ENCODE measurements at places on chromosomes 2 and 18. TPM values are rescaled to one million over a fixed set of nuclear protein-coding genes. Genes with fewer than 3 reads are reported as not detected.
A peak's percentile ranks its signal among the peaks of the same experiment; 100 is the strongest.

DNA sequence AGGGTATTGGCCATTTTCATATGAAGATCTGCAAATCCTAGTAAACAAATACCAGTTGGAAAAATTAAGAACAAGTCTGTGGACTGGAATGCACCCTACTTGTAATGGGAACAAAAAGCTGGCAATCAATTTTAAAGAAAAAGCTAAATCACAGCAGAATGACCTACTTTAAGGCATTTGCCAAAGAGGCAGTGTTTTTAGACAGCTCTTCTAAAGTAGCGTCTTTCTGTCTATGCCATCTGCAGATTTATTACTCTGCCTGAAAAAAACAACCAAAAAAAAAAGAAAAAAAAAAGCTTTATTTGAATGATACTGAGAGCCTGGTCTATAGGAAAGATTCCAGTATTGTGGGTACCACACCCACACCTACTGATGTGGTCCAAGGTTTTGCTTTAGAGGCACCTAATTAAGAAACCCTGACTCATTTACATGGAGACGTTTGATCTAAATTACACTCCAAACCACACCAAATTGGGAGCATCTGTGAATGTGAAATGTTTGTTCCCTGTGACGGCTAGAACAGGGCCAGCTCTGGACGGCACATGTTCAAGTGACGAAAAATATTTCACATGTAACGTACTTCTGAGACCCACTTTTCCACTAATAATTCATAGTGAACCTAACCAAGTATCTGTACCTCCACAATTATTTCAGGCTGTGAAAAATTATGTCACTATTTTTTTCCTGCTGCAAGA, 597.1 kb downstream of the ARHGAP15 start:
- no peaks in the 10 kb centered on the region for H3K27me3 ChIP-seq
- H3K4me1 ChIP-seq = peaks cover 59% of the 10 kb centered on the region
- no peak for DNase-seq
- peaks cover 10% of the 10 kb centered on the region for H3K36me3 ChIP-seq

DNA sequence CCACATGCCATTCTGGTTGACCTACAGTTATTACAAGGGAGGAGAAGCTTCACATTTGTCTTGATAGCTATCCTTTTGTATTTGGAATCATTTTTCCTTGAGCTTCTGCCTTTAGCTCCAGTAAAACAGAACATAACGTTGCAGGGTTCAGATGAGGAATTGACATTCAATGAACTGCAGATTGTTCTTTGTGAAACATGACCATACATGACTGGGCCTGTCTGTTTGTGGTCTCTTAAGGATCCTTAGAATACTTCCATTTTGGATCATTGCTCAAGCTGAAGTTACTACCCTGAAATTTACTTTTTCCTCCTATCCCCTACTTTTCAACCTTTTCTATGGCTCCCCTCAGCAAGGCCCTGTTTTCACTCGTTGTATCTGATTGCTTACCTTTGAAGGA, 1281.7 kb upstream of the CELF4 start:
- no peak overlapping the region for H3K27ac ChIP-seq
- no peak for DNase-seq
- no peaks in the 10 kb centered on the region for H3K27me3 ChIP-seq

DNA sequence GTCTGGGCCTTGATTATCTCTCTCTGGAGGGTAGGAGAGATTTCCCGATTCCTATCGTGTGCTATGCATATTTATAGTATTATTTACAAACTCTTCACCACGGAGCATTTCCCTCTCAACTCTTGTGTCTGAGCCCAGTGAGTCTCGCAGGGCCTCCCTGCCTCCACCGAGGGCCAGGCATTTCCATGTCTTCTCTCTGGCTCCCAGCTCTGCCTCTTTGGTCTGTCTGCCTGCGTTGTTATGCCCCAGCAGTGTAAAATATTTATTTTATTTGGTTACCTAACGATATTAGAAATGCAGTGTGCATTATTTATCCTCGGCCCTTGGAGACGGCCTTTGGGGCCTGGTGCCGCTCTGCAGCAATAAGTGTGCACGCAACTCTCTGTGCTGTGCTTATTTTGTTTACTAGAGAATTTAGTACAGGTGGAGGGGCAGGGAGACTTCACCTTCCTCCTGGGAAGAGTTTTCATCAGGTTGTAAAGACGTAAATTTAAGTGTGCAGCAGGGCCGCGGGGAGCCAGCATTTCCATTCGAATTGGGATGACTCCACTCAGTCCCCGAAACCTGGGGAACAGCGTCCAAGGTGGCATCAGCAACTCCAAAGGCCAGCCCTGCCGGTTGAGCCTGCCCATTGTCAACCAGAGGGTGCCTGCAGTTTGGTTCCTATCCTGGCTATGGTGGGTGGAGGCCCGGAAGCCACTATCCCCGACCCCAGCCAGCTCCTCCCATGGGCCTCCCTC, 100.2 kb downstream of the PTGR3 start:
- peaks cover 4% of the 10 kb centered on the region for H3K27me3 ChIP-seq
- no peaks in the 10 kb centered on the region for H3K4me1 ChIP-seq
- H3K36me3 ChIP-seq = no peaks in the 10 kb centered on the region
- H3K27ac ChIP-seq = no peak overlapping the region

DNA sequence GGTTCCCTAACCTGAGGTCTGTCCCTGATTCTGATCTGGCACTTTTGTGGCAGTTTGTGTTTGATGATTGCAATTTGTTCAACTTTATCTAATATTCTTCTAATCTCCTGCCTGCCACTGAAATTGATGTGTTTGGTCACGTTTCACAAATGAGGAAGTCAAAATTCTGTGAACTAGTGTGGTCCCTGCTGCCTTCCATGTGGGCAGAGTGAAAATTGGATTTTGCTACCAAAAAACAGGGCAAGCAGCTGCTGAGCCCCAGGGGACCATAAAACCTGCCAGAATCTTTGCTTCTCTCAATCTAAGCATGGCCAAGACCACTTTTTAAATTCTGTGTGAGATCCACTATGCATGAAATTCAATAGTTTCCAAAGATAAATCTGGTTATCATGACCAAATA, 195.5 kb upstream of the CYRIA start:
- no peaks in the 10 kb centered on the region for H3K4me1 ChIP-seq
- no peak overlapping the region for H3K27ac ChIP-seq
- DNase-seq = no peak
- no peak overlapping the region for H3K4me3 ChIP-seq
- H3K36me3 ChIP-seq = no peaks in the 10 kb centered on the region
- no peaks in the 10 kb centered on the region for H3K27me3 ChIP-seq

DNA sequence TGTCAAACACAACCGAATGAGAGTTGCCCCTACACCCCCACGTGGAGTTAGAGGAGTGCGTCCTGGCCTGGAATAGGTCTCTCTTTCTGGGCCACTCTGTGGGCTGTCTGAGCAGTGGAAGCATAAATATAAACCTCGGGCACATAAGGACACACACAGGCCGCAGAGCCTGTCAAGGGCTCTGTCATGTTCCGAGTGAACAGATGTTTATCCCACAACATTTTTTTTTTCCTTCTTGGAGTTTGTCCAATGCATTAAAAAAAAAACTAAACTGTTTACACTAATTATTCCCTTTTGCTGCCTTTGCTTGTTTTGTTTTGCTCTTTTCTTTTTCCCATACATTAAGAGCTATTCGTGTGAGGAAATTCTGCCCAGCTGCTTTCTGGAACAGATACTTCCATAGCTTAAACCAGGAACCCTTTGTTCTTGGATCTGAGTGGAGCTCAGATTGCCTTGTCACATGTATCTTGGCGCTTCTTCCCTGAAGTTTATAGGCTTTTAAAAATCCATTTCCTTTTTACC, 228.3 kb upstream of the FOSL2 start:
- H3K27ac ChIP-seq = no peak overlapping the region
- no peaks in the 10 kb centered on the region for H3K4me1 ChIP-seq
- no peaks in the 10 kb centered on the region for H3K27me3 ChIP-seq
- DNase-seq = no peak
- peaks cover 5% of the 10 kb centered on the region for H3K36me3 ChIP-seq
- no peak overlapping the region for H3K4me3 ChIP-seq

GRCh38 chr18:28831908-28832307, 655.0 kb upstream of the CDH2 start:
- DNase-seq = no peak
- no peaks in the 10 kb centered on the region for H3K4me1 ChIP-seq
- no peak overlapping the region for H3K4me3 ChIP-seq
- H3K27me3 ChIP-seq = no peaks in the 10 kb centered on the region
- no peak overlapping the region for H3K27ac ChIP-seq

GRCh38 chr2:96325041-96325883, at the start of gene ITPRIPL1:
ITPRIPL1 (plus strand) TSS chr2:96325317; CDS start chr2:96325840, 523 bp downstream.
- H3K27me3 ChIP-seq = no peaks in the 10 kb centered on the region
- peaks cover 40% of the 10 kb centered on the region for H3K36me3 ChIP-seq
- H3K27ac ChIP-seq = peak within 1 kb of the TSS; percentile 94
- peaks cover 64% of the 10 kb centered on the region for H3K4me1 ChIP-seq

The KCNIP3 gene
- total RNA-seq = not detected

The FAP gene
- total RNA-seq = not detected

The PLEK gene
- total RNA-seq = 3.2 TPM
